ENCODE measurements at places on chromosomes 3 and 15.

DNA sequence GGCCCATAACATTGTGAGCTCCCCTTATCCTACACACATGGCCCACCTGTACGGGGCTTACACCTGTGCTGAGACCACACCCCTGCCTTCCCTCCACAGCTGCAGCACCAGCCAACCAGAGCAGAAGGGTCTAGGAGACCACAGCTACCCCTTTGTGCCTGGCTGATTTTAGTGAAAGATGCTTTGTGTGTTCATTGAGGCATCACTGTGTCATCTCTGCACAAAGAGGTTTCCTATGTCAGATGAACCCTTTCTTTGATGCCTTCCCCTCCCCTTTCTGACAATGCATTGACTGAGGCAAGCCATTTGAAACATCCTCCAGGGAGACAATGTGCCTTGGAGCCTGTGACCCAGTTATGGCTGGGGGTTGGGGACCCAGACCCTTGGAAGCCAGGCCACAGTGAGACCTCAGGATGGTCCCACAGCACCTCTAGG lies 54.9 kb upstream of the SLC7A14 start:
- peaks cover 16% of the 10 kb centered on the region for H3K27me3 ChIP-seq
- no peak overlapping the region for H3K27ac ChIP-seq
- no peaks in the 10 kb centered on the region for H3K36me3 ChIP-seq
- no peak overlapping the region for H3K4me3 ChIP-seq
- DNase-seq = no peak

GRCh38 chr3:124263168-124263567 lies 271.2 kb upstream of the ROPN1 start:
- no peak for DNase-seq
- no peak overlapping the region for H3K27ac ChIP-seq
- H3K4me1 ChIP-seq = no peaks in the 10 kb centered on the region

GRCh38 chr15:91694131-91694830 lies 159.2 kb upstream of the SLCO3A1 start:
- H3K27ac ChIP-seq = no peak overlapping the region
- no peaks in the 10 kb centered on the region for H3K36me3 ChIP-seq
- no peaks in the 10 kb centered on the region for H3K27me3 ChIP-seq

- H3K4me3 ChIP-seq = no peak overlapping the region
- no peak for DNase-seq
- H3K36me3 ChIP-seq = peaks cover 48% of the 10 kb centered on the region
- peaks cover 33% of the 10 kb centered on the region for H3K4me1 ChIP-seq
- no peak overlapping the region for H3K27ac ChIP-seq
Observed at GRCh38 chr3:111989061-111989678, 9.6 kb upstream of the TAGLN3 start.

DNA sequence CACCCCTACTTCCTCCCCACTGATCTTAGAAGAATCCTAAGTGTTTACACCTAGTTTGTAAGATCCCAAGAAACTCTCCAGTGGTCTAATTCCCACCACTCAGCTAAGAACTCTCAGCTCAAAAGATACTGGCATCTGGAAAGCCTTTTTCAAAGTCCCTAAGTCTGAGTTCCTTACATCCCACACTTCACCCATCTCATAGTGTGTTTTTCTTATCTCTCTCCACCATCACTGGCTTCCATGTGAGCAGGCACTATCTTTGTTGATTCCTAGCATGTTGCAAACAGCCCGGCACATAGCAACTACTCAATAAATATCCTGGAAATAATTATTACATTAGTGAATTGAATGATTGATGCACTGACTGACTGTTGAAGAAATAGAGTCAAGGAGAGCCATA lies 173.7 kb downstream of the FHIT start:
- H3K4me3 ChIP-seq = no peak overlapping the region
- H3K4me1 ChIP-seq = no peaks in the 10 kb centered on the region
- no peaks in the 10 kb centered on the region for H3K36me3 ChIP-seq

GRCh38 chr3:139312416-139312815 lies 31.4 kb upstream of the MRPS22 start:
- no peaks in the 10 kb centered on the region for H3K36me3 ChIP-seq
- no peak overlapping the region for H3K27ac ChIP-seq
- H3K4me1 ChIP-seq = no peaks in the 10 kb centered on the region
- H3K27me3 ChIP-seq = peaks cover 11% of the 10 kb centered on the region
- no peak for DNase-seq

DNA sequence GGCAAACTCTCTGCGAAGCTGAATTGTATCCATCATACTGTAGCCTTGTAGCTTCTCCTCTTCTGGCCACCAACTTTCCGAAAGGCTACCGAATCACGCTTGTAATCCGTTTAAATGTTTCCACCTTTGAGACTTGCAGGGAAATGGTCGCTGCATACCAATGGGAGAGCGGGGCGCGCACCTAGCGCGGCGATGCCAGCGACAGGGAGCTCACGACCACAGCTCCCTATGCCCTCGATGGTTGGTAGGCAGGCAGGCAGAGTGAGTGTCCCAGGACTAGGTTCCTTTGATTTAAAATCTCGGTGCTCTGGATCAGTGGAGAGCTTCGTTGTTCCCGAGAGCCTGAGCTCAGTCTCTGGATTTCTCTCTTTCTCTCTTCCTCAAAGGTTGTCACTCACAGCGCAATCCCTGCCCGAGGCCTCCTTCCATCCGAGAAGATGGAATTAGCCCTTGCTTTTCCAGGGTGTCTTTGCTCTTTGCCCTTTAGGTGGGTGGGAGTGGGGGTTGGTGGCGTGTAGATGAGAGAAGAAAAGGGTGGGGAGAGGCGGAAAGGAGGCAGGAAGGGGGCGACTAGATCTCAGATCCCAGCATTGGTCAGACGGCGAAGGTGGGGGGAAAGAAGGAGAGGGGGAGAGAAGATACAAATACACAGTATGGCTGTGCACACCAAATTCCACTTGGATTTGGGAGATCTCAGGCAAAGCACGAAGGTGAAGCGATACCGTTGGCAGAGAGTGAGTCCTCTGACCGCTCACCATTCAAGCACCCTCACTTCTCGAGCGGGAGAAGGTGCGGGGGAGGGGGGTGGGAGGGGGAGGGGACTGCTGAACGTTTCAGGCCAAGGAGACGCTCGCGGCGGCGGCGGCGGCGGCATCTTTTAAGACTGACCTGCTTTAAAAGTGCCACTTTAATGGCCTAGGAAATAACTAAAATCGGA lies at the start of gene SLITRK3:
Gene SLITRK3, minus strand, starts transcription at position 745 of the 937 bp plus-strand sequence. CDS start 5,554 bp downstream, outside the sequence.
- peaks cover 2% of the 10 kb centered on the region for H3K36me3 ChIP-seq
- peaks cover 2% of the 10 kb centered on the region for H3K4me1 ChIP-seq
- H3K27ac ChIP-seq = peak within 1 kb of the TSS; percentile 65
- no peak for DNase-seq
- no peak within 1 kb of the TSS for H3K4me3 ChIP-seq
- H3K27me3 ChIP-seq = peaks cover 64% of the 10 kb centered on the region

GRCh38 chr15:89802231-89802928 lies 12.3 kb downstream of the ANPEP start:
- H3K4me1 ChIP-seq = no peaks in the 10 kb centered on the region
- no peak overlapping the region for H3K4me3 ChIP-seq
- H3K27me3 ChIP-seq = no peaks in the 10 kb centered on the region
- H3K27ac ChIP-seq = no peak overlapping the region
- no peaks in the 10 kb centered on the region for H3K36me3 ChIP-seq

- no peaks in the 10 kb centered on the region for H3K4me1 ChIP-seq
- H3K27ac ChIP-seq = no peak overlapping the region
- H3K36me3 ChIP-seq = no peaks in the 10 kb centered on the region
- no peaks in the 10 kb centered on the region for H3K27me3 ChIP-seq
Observed at GRCh38 chr15:87887177-87887576, 369.4 kb downstream of the NTRK3 start.

GRCh38 chr15:98953000-98953787 lies 54.4 kb downstream of the PGPEP1L start:
- peak; percentile 70 for DNase-seq
- H3K27ac ChIP-seq = peak overlapping the region; percentile 70
- H3K27me3 ChIP-seq = no peaks in the 10 kb centered on the region
- H3K4me1 ChIP-seq = peaks cover 19% of the 10 kb centered on the region
- no peaks in the 10 kb centered on the region for H3K36me3 ChIP-seq

DNA sequence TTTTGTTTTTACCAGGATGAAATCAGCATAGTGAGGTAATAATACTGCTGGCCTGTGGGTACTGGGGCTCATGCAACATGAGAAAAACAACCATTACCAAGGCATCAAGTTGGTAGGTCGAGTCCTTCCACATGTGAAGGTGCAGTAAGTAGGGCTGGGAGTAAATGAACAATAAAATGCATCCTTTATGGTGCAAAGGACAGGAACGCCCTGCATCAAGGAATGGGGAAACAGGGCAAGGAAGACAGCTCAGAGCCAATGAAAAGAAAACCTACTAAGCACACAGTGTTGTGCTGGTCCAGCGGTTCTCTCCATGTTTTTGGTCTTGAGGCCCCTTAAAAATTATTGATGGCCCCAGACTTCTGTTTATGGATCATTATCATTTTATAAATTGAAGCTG lies 168.5 kb upstream of the TPM1 start:
- DNase-seq = no peak
- no peaks in the 10 kb centered on the region for H3K36me3 ChIP-seq
- H3K4me3 ChIP-seq = no peak overlapping the region

- DNase-seq = no peak
- H3K4me3 ChIP-seq = no peak overlapping the region
- H3K27me3 ChIP-seq = no peaks in the 10 kb centered on the region
- H3K36me3 ChIP-seq = no peaks in the 10 kb centered on the region
Observed at GRCh38 chr3:89184151-89184995, 77.0 kb downstream of the EPHA3 start.

GRCh38 chr15:86961669-86962068 lies 882.0 kb downstream of the AGBL1 start:
- H3K4me3 ChIP-seq = no peak overlapping the region
- no peaks in the 10 kb centered on the region for H3K4me1 ChIP-seq
- no peaks in the 10 kb centered on the region for H3K36me3 ChIP-seq
- no peak overlapping the region for H3K27ac ChIP-seq
- DNase-seq = no peak

GRCh38 chr15:32993285-32993684 lies 201.2 kb downstream of the FMN1 start:
- no peak for DNase-seq
- no peaks in the 10 kb centered on the region for H3K36me3 ChIP-seq
- H3K27me3 ChIP-seq = no peaks in the 10 kb centered on the region

- H3K27me3 ChIP-seq = peaks cover 4% of the 10 kb centered on the region
- no peaks in the 10 kb centered on the region for H3K36me3 ChIP-seq
- H3K27ac ChIP-seq = no peak overlapping the region
- no peak overlapping the region for H3K4me3 ChIP-seq
- no peak for DNase-seq
Observed at GRCh38 chr3:71585887-71586809, 2.6 kb upstream of the FOXP1 start.

DNA sequence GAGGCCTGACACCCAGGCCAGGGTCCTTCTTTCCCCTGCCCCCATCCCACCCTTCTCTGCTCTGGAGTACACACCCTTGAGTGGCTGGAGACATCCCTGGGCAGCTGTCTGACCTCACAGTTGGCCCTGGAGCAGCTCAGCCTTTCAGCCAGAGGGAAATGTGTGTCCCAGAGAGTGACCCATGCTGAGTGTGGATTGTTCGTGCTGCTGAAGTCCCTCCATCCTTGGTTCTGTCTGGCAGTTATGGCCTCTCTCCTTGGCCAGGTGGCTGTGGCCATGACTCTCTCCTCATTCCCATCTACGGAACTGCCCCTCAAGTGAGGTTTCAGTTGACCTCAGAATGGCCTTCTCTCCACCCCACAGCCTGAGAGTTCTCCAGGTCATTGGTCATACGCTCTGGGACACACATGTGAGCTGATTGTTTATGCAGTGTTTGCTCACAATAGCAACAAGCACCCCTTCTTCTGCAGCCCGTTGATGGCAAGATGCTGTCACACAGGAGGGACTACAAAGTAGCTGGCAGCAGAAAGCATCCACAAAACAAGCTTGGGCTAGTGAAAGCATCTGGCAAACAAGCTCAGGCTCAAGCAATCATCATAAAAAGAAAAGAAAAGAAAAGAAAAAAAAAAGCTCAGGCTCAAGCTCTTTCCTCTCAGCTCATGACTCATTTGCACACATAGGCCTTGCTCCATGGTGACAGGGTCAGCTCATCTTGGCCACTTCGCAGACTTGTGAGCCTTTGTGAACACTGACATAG lies 55.3 kb upstream of the ITGA11 start:
- no peaks in the 10 kb centered on the region for H3K4me1 ChIP-seq
- no peak for DNase-seq
- no peaks in the 10 kb centered on the region for H3K36me3 ChIP-seq
- H3K27me3 ChIP-seq = peaks cover 32% of the 10 kb centered on the region

- DNase-seq = no peak
- peaks cover 6% of the 10 kb centered on the region for H3K27me3 ChIP-seq
- no peak overlapping the region for H3K4me3 ChIP-seq
- peaks cover 21% of the 10 kb centered on the region for H3K4me1 ChIP-seq
- H3K27ac ChIP-seq = no peak overlapping the region
Observed at GRCh38 chr15:66936109-66936860, 129.1 kb upstream of the SMAD3 start.

GRCh38 chr3:102400142-102400541 lies 34.7 kb upstream of the ZPLD1 start:
- DNase-seq = no peak
- no peak overlapping the region for H3K27ac ChIP-seq
- no peak overlapping the region for H3K4me3 ChIP-seq
- H3K4me1 ChIP-seq = no peaks in the 10 kb centered on the region
- peaks cover 12% of the 10 kb centered on the region for H3K27me3 ChIP-seq

- no peaks in the 10 kb centered on the region for H3K36me3 ChIP-seq
- no peak for DNase-seq
- no peak overlapping the region for H3K27ac ChIP-seq
- H3K4me1 ChIP-seq = peaks cover 5% of the 10 kb centered on the region
- no peak overlapping the region for H3K4me3 ChIP-seq
- H3K27me3 ChIP-seq = no peaks in the 10 kb centered on the region
Observed at GRCh38 chr3:131216330-131216729, 165.2 kb upstream of the NUDT16 start.

- DNase-seq = no peak
- H3K4me1 ChIP-seq = peaks cover 26% of the 10 kb centered on the region
- peaks cover 13% of the 10 kb centered on the region for H3K36me3 ChIP-seq
- H3K27me3 ChIP-seq = peaks cover 2% of the 10 kb centered on the region
- H3K27ac ChIP-seq = no peak overlapping the region
- no peak overlapping the region for H3K4me3 ChIP-seq
Observed at GRCh38 chr3:156646958-156647357, 27.4 kb upstream of the TIPARP start.

DNA sequence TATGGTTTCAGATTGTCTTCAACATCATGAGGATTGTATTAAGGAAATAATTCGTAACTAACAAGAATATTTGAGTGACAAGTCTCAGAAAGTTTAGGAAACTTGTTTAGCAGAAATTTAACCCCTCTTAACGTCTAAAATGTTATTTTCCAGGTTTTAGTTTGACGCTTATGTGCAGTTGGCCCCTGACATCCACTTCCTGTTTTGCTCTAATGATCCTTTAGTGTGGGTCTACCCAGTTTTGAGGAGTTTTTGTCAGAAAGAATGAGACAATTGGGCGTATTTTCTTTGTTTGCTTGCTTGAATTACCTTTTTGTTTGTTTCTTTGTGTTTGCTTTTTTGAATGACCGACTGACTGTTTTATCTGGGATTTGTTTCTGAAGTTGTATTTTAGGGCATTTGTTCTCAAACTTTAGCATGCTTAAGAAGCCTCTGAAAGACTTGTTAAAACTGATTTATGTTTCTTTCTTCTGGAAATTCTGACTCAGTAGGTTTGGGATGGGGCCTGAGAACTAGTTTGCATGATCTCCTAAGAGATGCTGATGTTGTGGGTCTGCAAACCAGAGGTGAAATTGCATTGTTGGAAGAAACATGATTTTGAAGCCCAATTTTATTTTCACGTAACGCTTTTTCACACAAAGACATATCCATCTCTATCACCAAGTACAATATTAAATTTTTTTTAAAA lies 20.6 kb downstream of the RBMS3 start:
- H3K27me3 ChIP-seq = no peaks in the 10 kb centered on the region
- H3K27ac ChIP-seq = no peak overlapping the region
- H3K4me3 ChIP-seq = no peak overlapping the region
- DNase-seq = no peak
- no peaks in the 10 kb centered on the region for H3K36me3 ChIP-seq
- no peaks in the 10 kb centered on the region for H3K4me1 ChIP-seq
